Testis (tissue), 5 donors: ENCODE measurements at places on chromosomes 1 and 21. TPM values are rescaled to one million over a fixed set of nuclear protein-coding genes. Genes with fewer than 3 reads are reported as not detected.

DNA sequence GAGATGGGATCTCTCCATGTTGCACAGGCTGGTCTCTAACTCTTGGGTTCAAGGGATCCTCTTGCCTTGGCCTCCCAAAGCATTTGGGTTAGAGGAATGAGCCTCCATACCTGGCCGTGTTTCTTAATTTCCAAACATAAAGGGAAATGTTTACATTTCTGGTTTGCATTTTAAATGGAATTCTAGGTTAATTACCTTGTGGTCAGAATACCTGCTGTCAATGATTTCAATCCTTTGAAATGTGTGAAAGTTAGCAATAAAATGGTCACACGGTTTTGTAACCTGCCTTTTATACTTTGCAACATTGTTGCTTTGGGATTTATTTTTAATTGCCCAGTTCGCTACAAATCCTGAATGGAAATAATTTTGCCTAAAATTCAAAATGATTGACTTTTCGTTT is 26.3 kb downstream of the AGMAT start:
- H3K36me3 ChIP-seq: no peaks in the 10 kb centered on the region
- no peaks in the 10 kb centered on the region for H3K27me3 ChIP-seq
- DNase-seq: no peak
- no peak overlapping the region for H3K27ac ChIP-seq
- no peak overlapping the region for H3K4me3 ChIP-seq

GRCh38 chr1:226497991-226498639 is 50.4 kb upstream of the STUM start:
- no peak overlapping the region for H3K27ac ChIP-seq
- no peaks in the 10 kb centered on the region for H3K27me3 ChIP-seq
- H3K4me1 ChIP-seq: no peaks in the 10 kb centered on the region
- DNase-seq: no peak
- no peak overlapping the region for H3K4me3 ChIP-seq

DNA sequence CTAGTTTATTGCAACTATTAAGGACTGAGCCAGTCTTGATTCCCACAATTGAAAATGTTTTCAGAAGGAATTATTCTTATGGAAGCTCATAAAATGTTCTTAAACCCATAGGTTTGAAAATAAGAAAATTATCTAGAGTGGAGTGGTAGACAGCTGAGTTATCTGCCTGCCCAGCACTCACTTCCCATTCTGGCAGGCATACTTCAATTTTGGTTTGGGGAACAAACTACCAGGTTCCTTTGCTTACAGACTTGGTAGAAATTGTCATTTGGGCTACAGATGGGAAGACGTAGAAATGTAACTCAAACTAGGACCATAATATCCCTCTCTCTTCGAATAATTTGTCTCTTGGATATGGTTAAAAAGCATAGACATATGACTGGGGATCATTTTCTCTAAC is 18.4 kb downstream of the JUN start:
- no peak overlapping the region for H3K4me3 ChIP-seq
- no peaks in the 10 kb centered on the region for H3K36me3 ChIP-seq
- no peak overlapping the region for H3K27ac ChIP-seq
- peaks cover 6% of the 10 kb centered on the region for H3K4me1 ChIP-seq
- DNase-seq: no peak

DNA sequence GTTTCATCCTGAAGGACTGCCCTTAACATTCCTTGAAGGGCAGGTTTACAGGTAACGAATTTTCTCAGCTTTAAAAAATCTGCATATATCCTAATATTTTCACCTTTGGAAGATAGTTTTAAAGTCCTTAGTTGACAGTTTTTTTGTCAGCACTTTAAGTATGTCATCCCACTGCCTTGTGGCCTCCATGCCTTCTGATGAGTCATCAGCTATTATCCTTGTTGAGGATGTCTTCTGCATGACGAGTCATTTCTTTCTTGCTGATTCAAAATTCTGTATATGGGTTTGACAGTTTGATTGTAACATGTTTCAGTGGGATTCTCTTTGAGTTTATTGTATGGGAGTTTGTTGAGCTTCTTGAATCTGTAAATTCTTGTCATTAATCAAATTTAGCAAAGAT is 500.6 kb downstream of the DISC1 start:
- no peaks in the 10 kb centered on the region for H3K4me1 ChIP-seq
- no peak overlapping the region for H3K4me3 ChIP-seq
- DNase-seq: no peak
- H3K27me3 ChIP-seq: no peaks in the 10 kb centered on the region
- H3K36me3 ChIP-seq: no peaks in the 10 kb centered on the region

- H3K4me1 ChIP-seq: no peaks in the 10 kb centered on the region
- H3K27me3 ChIP-seq: no peaks in the 10 kb centered on the region
- no peak overlapping the region for H3K27ac ChIP-seq
- DNase-seq: no peak
- no peak overlapping the region for H3K4me3 ChIP-seq
These were observed 123.8 kb upstream of the CHRM3 start for GRCh38 chr1:239262538-239262937.

DNA sequence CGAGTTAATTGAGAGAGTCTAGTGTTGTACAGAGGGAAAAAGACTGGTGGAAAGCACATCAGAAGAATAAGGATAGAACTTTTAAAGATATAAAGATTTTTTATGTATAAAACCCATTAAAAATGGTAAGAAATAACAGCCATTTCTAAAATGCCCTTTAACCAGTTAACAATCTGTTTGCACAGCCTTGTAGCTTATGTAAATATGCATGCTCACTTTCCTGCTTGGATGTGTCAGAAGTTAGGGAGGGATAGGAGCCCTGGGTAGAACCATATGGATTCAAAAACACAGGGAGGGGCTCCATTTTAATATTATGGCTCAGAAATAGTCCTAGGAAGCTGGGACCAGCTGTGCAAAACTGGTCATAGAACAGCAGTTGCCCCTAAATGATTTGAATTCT is 4.5 kb upstream of the EDEM3 start:
- no peak overlapping the region for H3K27ac ChIP-seq
- no peaks in the 10 kb centered on the region for H3K4me1 ChIP-seq
- no peak for DNase-seq
- H3K36me3 ChIP-seq: no peaks in the 10 kb centered on the region

DNA sequence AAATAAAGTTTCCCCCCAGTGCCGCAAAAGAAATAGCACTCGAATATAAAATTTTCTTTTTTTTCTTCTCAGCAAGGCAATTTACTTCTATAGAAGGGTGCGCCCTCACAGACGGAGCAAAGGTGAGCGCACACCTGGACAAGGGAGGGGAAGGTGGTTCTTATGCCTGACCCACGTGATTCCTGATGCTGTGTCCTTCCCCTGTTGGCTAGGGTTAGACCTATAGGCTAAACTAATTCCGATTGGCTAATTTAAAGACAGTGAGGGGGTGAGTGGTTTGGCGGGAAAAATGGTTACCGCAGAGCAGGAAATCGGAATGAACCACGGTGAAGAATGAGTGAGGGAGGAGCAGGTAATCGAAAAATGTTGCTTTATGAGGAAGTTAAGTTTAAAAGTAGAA is 607 bp upstream of the FAAH start:
- H3K36me3 ChIP-seq: no peaks in the 10 kb centered on the region
- no peak overlapping the region for H3K27ac ChIP-seq
- no peaks in the 10 kb centered on the region for H3K27me3 ChIP-seq

DNA sequence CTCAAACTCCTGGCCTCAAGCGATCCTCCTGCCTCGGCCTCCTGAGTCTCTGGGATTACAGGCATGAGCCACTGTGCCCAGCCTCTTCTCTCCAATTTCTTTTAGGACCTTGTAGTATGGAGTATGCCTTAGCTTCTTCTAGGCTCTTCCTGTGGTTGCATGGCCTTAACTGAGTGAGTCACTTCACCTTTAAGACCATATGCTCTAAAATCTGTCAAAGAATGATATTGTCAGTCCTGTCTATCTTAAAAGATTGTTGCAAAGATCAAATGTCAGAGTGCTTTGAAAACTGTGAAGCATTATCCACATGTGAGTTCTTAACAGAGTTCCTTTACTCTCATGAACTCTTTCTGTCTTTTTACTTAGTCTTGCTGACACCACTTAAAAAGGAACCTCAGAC is 37.2 kb downstream of the ATP2B4 start:
- H3K27me3 ChIP-seq: no peaks in the 10 kb centered on the region
- DNase-seq: no peak
- no peaks in the 10 kb centered on the region for H3K36me3 ChIP-seq
- H3K4me3 ChIP-seq: no peak overlapping the region
- peaks cover 38% of the 10 kb centered on the region for H3K4me1 ChIP-seq
- no peak overlapping the region for H3K27ac ChIP-seq

DNA sequence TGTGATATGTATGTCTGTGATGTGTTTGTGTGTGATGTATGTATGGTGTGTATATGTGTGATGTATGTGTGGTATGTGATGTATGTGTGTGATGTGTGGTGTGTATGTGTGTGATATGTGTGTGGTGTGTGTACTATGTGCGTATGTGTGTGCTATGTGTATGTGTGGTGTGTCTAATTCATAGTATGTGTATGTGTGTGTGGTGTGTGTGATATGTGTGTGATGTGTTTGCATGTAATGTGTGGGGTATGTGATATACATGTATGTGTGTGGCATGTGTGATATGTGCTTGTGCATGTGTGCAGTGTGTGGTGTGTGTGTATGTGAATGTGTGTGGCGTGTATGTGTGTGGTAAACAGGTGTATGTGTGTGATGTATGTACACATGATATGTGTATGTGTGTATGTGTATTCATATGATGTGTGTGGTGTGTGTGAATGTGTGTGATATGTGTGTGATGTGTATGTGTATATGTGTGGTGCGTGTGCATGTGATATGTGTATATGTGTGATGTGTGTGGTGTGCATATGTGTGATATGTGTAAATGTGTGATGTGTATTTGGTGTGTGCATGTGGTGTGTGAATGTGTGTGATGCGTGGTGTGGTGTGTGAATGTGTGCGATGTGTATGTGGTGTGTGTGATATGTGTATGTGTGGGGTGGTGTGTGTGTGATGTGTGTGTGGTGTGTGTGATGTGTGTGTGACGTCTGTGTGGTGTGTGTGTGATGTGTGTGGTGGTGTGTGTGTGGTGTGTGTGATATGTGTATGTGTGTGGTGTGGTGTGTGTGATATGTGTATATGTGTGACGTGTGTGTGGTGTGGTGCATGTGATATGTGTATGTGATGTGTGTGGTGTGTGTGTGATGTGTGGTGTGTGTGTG is 8.0 kb upstream of the PCBP3 start:
- no peaks in the 10 kb centered on the region for H3K27me3 ChIP-seq
- DNase-seq: no peak
- H3K36me3 ChIP-seq: no peaks in the 10 kb centered on the region
- H3K27ac ChIP-seq: no peak overlapping the region
- H3K4me1 ChIP-seq: no peaks in the 10 kb centered on the region

GRCh38 chr1:166153525-166154314 is 13.1 kb downstream of the FAM78B start:
- H3K27me3 ChIP-seq: no peaks in the 10 kb centered on the region
- DNase-seq: no peak
- H3K4me1 ChIP-seq: no peaks in the 10 kb centered on the region
- H3K4me3 ChIP-seq: no peak overlapping the region

DNA sequence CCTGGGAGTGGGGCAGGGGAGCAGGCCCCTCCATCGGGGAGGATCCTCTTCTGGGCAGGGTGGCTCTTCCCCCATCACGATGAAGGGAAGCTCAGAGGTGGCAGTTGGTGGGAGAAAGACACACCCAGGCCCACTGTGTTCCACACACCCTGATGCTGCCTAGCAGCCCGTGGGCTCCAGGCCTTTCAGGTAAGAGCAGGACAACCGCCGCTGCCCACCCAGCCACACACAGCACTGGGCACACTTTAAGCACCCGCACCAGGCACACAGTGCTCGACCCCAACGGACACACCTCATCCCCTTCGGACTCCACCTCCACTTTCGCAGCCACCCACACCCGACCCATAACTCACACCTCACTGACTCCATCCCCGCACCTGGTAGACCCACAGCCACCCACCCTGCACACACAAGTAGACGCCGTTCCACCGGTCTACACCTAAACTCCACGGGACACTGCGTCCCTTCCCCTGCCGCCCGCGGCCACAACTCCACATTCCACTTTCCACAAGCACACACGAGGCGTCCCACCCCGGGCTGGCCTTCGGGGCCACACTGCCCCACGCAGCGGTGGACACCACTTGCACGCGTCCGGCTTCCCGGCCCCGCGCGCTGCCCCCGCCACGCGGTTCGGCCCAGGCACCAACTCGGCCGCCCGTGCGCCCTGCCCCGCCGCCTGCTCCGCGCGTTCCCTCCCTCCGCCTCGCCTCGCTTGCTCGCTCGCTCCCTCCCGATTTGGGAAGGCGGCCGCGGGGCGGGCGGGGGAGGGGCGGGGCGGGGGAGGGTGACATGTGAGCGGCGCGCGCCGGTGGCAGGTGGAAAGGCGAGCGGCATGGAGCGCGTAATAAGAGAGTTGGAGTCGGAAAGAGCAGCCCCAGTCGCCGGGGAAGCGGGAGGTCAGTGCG is at the start of gene KCNQ4:
TSS of gene KCNQ4 (plus strand) at position 787 of the 905 bp plus-strand sequence. CDS start 307 bp downstream, outside the sequence.
- H3K27me3 ChIP-seq: no peaks in the 10 kb centered on the region
- no peaks in the 10 kb centered on the region for H3K4me1 ChIP-seq
- peak; percentile 54 for DNase-seq
- no peaks in the 10 kb centered on the region for H3K36me3 ChIP-seq
- no peak within 1 kb of the TSS for H3K27ac ChIP-seq
- H3K4me3 ChIP-seq: peak within 1 kb of the TSS; percentile 40

- no peaks in the 10 kb centered on the region for H3K4me1 ChIP-seq
- H3K27ac ChIP-seq: no peak overlapping the region
- no peaks in the 10 kb centered on the region for H3K27me3 ChIP-seq
- H3K36me3 ChIP-seq: no peaks in the 10 kb centered on the region
These were observed 61.5 kb downstream of the CD58 start for GRCh38 chr1:116508984-116509980.

DNA sequence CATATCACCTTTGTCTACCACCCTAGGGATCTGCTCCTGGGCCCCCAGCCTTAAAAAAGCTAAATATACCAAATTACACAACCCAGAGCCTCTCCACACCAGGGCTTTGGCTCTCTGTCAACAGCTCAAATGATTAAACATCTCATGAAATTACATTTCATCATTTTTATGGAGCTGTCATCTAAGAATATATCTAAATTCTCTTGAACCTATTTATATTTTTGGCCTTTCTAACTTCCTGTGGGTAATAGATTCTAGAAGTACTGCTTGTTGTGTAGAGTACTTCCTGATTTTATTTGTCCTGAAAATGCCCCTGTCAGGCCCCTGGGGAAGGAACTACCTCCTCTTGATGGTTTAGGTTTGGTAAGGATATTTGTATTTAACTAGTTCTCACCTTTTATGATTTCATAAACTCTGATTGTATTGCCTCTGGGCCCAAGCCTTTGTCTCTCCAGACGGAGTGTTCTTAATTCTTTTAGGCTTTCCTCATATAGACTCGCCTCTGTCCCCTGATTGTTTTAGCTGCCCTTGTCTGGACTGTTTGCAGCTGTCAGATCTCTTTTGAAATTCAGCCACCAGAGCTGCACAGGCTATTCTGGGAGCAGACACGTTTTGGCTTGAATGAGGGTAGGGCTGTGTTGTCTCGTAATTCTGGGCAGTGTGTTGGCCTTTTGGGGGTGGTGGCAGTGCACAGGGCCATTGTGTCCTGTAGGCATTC is 16.6 kb downstream of the MYOG start:
- H3K4me3 ChIP-seq: no peak overlapping the region
- no peaks in the 10 kb centered on the region for H3K36me3 ChIP-seq
- peaks cover 7% of the 10 kb centered on the region for H3K4me1 ChIP-seq
- DNase-seq: no peak

- H3K36me3 ChIP-seq: no peaks in the 10 kb centered on the region
- no peaks in the 10 kb centered on the region for H3K4me1 ChIP-seq
These were observed 138.6 kb downstream of the SYT14 start for GRCh38 chr1:210076620-210077019.

GRCh38 chr1:9733160-9733789 is 81.7 kb downstream of the PIK3CD start:
- H3K36me3 ChIP-seq: no peaks in the 10 kb centered on the region
- no peak for DNase-seq
- H3K4me3 ChIP-seq: no peak overlapping the region
- no peak overlapping the region for H3K27ac ChIP-seq
- no peaks in the 10 kb centered on the region for H3K4me1 ChIP-seq
- no peaks in the 10 kb centered on the region for H3K27me3 ChIP-seq

The LINGO4 gene
- 1.4 TPM for polyA plus RNA-seq

The ANGPTL3 gene
- polyA plus RNA-seq: 0.25 TPM

The NPPB gene
- polyA plus RNA-seq: not detected

The AJAP1 gene
- 5.0 TPM for polyA plus RNA-seq
